SW 1271 (cell line): ENCODE measurements at places on chromosomes 7 and 10.

DNA sequence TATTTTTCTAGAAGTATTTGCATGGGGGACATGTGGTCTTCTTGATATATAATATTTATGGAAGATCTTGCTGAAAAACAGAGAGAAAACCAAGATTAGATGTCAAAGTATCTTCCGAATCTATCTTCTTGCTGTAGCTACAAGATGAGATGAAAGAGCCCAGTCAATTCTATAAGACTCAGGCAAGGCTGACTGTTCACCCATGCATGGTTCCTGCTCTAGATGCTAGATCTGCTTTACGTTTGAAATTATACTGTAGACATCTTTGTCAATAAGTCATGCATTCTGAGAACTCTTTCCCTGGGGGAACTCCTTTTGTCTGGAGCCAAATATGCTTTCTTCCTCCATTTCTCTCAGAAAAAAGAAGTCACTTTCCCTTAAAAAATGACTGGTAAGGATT, 1292.0 kb downstream of the XPNPEP1 start:
- no peak for DNase-seq

DNA sequence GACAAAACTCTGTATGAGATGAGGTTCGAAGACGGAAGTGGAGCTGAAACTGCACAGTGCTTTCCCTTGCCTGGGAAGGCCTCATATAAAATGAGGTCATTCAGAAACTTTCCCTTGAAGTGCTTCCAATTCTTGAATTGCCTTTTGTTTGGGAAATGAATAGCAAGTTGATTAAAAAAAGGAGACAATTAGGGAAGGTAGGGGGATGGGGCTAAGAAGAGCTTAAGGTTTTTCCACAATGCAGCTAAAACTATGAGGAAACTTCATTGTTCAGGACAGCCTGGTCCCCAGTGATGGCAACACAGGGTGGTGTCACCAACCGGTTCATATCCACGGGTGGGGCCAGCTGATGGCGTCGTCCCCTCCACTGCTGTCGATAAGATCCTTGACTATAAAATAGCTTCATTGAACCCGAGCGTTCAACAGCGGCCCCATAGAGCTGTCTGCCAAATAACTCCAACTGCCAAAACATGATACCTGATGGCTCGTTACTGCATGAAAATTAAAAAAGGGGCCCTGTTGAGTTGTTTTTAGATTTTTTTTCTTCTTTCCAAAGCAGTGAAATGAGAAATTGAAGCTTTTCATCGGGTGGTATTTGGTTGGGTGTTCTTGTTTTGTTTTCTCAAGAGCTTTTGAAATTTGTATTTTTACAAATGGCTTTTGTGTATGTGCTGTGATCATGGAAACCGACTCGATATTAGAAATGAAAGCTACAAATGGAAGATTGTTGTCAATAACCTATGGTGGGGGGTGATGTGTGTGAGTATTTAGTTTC, 2.8 kb upstream of the CELF2 start:
- no peak for DNase-seq

GRCh38 chr7:80444811-80445210, 67.1 kb downstream of the GNAT3 start:
- no peak for DNase-seq

GRCh38 chr10:10223131-10223530, 794.5 kb upstream of the CELF2 start:
- no peak for DNase-seq

GRCh38 chr7:2114052-2114451, 118.7 kb downstream of the MAD1L1 start:
- no peak for DNase-seq
